Activated T-helper 1 cell treated with anti-CD3 and anti-CD28 coated beads, Interleukin-2, amount 50 U/mL, for 16 hours (primary cell): ENCODE measurements at places on chromosomes 12 and 14.
A peak's percentile ranks its signal among the peaks of the same experiment; 100 is the strongest.

- no peak for DNase-seq
Measured at GRCh38 chr12:5556946-5557673, 125.2 kb downstream of the NTF3 start.

DNA sequence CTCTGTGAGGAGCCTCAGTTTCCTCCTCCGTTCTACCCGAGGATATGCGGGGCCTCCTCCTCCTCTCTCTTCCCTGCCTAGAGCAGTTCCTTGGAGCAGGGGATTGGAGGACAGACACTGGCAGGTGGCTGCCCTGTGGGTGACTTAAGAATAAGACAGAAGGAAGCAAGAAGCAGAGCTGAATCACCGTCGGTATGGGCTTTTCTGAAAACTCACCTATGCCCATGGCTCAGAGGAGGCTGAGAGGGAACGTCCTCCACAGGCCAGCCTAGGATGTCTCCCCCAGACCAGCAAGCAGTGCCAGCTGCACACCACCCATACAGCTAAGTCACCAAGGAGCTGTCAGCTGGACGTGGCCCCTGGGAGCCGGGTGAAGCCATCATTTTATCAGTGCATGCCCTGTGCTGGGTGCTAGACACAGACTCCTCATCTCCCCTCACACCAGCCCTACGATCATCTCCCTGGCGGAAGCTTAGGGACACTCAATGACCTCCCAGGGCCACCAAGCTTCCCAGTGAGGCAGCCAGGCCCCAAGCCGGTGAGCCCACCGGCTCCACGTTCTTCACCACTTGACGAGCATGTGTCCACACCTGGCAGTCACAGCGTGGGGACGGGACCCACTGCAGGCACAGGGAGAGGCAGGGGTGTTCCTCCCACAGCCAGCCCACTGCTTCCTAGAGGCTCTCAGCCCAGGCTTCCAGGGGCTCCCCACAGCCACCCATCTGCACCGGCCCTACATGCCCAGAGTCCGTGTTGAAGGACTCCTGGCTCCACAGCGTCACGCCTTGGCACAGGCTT, 21.4 kb downstream of the ITPK1 start:
- no peak for DNase-seq

DNA sequence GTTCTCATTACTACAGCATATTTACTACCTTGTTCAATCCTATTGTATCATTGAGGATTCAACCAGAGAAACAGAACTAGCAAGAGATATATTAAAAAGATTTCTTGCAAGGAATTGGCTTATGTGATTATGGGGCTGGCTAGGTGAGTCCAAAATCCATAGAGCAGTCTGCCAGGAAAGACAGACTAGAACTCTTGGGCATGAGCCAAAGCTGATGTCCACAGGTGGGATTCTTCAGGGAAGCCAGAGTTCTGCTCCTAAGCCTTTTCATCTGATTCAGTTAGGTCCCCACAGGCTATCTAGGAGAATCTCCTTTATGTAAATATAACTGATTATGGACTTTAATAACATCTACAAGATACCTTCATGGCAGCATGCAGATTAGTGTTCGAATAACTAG, 26.0 kb downstream of the PELI2 start:
- no peak for DNase-seq

DNA sequence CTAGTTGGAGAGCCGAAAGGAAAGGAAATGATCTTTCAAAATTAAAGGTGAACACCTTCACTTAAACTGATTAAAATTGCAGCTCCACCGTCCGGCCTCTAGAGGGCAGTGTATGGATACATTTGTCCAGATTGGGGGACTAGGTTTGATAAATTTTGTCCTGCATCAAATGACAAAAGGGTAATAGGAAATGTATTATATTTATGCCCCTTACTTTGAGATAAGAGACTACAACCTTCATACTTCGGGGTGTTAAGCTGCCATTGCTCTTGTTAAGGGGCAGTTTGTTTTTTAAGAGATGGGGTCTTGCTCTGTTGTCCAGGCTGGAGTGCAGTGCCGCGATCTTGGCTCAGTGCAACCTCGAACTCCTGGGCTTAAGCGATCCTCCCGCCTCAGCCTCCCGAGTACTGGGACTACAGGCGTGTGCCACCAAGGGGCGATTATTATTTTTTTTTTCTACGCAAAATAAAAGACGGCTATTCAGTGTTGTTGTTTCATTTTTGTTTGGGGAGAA, 818 bp upstream of the SUOX start:
- DNase-seq, result peak; percentile 39

- no peak for DNase-seq
Measured at GRCh38 chr14:67010602-67011001, 178.6 kb upstream of the GARIN2 start.

- no peak for DNase-seq
Measured at GRCh38 chr14:45078323-45078722, 5.6 kb upstream of the PRPF39 start.

DNA sequence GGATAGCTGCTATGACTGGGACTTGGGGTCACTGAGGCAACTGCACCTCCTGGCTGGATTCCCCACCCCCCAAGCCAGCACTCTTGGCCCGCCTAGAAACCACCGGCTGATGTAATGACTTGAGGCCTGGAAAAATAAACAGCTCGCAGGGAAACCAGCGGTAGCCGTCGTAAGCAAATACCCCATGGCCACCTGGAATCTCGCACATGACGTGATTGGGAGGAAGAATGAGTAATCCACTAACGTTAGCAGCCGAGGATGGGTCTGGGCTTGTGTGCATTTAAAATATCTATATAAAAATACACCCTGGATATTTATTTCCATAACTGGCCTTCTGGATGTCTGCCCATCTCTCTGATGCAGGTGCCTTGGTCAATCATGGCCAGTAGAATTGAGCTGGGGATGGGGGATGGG, 120.1 kb downstream of the SMOC1 start:
- no peak for DNase-seq

- DNase-seq, result no peak
Measured at GRCh38 chr12:51886021-51886710, 1.7 kb upstream of the ANKRD33 start.

GRCh38 chr12:39763890-39764169, 144.2 kb upstream of the ABCD2 start:
- DNase-seq, result no peak

DNA sequence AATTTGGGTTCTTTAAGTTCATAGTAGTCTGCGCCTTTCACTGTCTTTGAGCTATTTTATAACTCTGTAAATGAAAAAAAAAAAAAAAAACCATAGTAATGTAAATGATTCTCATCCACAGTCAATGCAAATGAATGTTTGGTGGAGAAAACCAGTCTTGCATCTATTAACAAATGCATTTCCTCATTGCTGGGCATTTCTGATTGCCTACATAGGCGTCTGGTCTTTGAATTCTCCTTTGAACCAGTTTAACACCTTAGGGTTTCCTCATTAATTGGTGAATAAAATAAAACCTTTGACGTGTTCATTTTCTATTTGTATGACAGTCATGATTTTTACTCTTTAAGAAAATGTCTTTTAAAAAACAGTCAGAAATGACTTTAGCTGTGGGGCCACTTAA, 114.8 kb downstream of the C12orf75 start:
- no peak for DNase-seq

- no peak for DNase-seq
Measured at GRCh38 chr12:105769486-105769885, 369.3 kb downstream of the NUAK1 start.

DNA sequence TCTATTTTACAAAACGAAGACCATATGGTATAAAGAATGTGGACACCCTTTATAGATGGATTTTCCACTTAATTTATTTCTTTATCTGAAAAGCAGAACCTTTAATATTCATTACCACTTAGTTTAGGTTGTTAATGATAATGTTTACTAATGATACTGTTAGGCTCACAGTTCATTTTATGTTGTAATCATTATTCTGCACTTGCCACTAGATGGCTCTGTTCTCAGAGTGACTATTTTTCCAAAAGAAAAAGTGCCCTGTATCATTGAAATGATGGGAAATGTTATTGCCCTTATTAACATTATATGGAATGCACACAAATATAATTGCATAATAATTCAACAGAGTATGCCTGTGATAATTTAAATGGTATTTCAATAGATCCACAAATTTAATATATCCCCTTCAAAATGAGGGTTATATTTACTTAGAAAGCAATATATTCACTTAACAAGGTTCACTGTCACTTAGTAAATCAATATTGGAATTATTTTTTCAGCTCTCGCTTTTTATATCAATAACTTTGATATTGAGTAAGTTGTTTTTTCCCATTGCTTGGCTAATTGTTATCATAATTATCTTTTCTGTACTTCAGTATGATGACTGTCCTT, 95.7 kb downstream of the PDE3A start:
- DNase-seq, result no peak

DNA sequence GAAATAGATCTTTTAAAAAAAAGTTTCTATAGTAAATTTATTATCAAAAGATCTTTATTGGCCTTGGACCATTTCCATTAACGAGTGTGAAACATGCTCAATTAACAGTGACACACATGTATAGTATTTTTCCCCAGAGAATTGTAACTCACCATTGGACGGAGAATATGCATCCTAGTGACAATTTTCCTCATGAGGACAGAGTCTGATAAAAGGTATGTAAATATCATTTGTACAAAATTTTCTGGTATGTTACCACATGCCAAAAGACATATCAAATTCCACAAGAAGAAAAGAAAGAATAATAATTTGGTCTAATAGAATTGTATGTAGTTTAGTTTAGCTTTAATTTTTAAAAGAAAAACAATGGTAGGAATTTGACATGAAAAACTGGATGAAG, 1096.0 kb upstream of the FLRT2 start:
- no peak for DNase-seq

- DNase-seq, result no peak
Measured at GRCh38 chr12:12872139-12872933, 19.0 kb upstream of the GPRC5A start.

GRCh38 chr14:55578511-55578910, 1.5 kb upstream of the KTN1 start:
- no peak for DNase-seq
